ENCODE measurements at places on chromosomes 16 and 17. TPM values are rescaled to one million over a fixed set of nuclear protein-coding genes. Genes with fewer than 3 reads are reported as not detected.

DNA sequence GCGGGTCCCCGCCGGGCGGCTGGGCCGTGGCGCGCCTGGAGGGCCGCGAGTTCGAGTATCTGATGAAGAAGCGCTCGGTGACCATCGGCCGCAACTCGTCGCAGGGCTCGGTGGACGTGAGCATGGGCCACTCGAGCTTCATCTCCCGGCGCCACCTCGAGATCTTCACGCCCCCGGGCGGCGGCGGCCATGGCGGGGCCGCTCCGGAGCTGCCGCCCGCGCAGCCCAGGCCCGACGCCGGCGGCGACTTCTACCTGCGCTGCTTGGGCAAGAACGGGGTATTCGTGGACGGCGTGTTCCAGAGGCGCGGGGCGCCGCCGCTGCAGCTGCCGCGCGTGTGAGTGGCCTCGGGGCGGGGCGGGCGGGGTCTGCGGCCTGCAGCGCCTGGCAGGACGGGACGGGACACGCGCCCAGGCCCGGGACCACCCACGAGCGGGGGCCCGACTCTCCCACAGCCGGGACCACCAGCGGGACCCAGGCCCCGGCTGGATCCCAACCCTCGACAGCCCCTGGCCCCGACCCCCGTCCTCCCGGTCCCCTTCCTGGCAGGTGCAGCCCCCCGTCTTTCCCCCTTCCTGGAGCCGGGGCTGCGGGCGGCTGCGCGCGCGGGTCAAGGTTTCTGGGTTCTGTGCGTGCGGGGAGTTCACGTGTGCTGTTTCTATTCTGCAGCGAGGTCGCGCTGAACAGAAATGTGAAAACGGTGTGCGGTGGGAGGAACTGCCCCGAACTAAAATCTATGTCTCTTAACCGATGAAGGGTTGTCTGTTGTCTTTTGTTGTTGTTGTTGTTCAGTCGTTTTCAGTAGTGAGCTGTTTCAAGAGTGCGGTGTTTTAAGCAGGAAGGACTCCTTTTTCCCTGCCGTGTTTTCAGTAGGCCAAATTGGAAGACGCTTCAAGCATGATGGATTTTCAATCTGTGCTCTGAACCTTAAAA is 705 bp downstream of the FOXK2 start:
- H3K4me1 ChIP-seq = peaks cover 32% of the 10 kb centered on the region
- no peaks in the 10 kb centered on the region for H3K36me3 ChIP-seq
- H3K27me3 ChIP-seq = no peaks in the 10 kb centered on the region
- DNase-seq = peak; percentile 75

- H3K27ac ChIP-seq = no peak overlapping the region
- no peak overlapping the region for H3K4me3 ChIP-seq
- peaks cover 36% of the 10 kb centered on the region for H3K36me3 ChIP-seq
- H3K4me1 ChIP-seq = no peaks in the 10 kb centered on the region
- H3K27me3 ChIP-seq = no peaks in the 10 kb centered on the region
- no peak for DNase-seq
Observed at GRCh38 chr17:35614810-35615209, 27.7 kb downstream of the AP2B1 start.

- H3K4me1 ChIP-seq = peaks cover 8% of the 10 kb centered on the region
- H3K27ac ChIP-seq = no peak overlapping the region
- H3K4me3 ChIP-seq = no peak overlapping the region
- H3K27me3 ChIP-seq = no peaks in the 10 kb centered on the region
- DNase-seq = no peak
Observed at GRCh38 chr16:82194086-82194485, 24.1 kb upstream of the MPHOSPH6 start.

- H3K36me3 ChIP-seq = no peaks in the 10 kb centered on the region
- peaks cover 5% of the 10 kb centered on the region for H3K4me1 ChIP-seq
- peaks cover 33% of the 10 kb centered on the region for H3K27me3 ChIP-seq
- H3K4me3 ChIP-seq = no peak overlapping the region
Observed at GRCh38 chr17:21379080-21379711, 3.0 kb downstream of the KCNJ12 start.

GRCh38 chr16:17830651-17831050 is 359.9 kb upstream of the XYLT1 start:
- DNase-seq = no peak
- no peak overlapping the region for H3K27ac ChIP-seq
- H3K4me3 ChIP-seq = no peak overlapping the region
- H3K27me3 ChIP-seq = no peaks in the 10 kb centered on the region

Gene KNOP1
- 12.2 TPM for total RNA-seq

DNA sequence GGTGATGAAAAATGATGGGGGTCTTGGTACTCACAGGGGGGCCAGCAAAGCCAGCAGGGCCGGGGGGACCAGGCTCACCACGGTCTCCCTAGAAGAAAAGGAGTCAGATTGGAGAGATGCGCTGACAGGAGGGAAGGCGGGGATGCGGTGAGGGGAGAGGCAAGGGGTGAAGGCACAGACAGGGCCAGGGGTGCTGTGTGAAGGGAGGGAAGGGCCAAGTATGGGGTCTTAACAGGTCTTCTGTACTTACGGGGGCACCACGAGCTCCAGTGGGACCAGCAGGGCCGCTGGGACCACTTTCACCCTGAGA is 11.2 kb downstream of the COL1A1 start:
- peaks cover 73% of the 10 kb centered on the region for H3K36me3 ChIP-seq
- no peak for DNase-seq
- H3K27ac ChIP-seq = no peak overlapping the region
- H3K4me3 ChIP-seq = no peak overlapping the region
- H3K27me3 ChIP-seq = no peaks in the 10 kb centered on the region

GRCh38 chr17:50955667-50956120 is 89.5 kb upstream of the TOB1 start:
- H3K36me3 ChIP-seq = peaks cover 4% of the 10 kb centered on the region
- peaks cover 24% of the 10 kb centered on the region for H3K4me1 ChIP-seq
- H3K27me3 ChIP-seq = no peaks in the 10 kb centered on the region
- no peak for DNase-seq

Data from upper lobe of right lung (tissue), 1 donor.